ENCODE measurements at places on chromosomes 7 and 10.

DNA sequence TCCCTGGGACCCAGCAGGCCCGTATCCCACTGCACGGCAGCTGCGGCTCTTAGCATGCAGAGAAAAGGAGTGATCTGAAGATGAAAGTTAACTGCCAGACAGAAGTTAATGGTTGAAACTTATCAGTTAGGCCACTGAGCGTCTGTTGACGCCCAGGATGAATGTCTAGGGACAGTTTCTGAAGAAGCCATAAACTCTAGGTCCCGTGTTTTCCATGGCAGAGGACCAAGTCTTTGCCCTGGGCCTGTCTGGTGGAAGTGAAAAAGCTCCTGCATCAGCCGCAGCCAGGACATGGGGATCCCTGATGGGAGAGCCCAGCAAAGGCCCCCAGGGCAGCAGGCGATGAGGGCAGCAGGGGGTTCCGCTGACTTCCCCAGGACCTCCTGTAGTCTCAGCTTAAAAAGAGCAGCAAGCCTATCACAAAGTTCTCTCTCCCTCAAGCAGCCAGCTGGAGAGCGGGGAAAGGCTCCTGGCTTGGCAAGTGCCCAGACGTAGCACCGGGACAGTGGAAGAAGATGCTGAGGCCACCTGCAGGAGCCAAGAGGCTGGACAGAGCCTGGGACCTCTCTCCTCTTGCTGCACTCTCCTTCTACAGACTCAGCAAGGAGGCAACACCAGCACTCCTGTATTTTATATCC lies 79.6 kb downstream of the TNS3 start:
- DNase-seq, result no peak

DNA sequence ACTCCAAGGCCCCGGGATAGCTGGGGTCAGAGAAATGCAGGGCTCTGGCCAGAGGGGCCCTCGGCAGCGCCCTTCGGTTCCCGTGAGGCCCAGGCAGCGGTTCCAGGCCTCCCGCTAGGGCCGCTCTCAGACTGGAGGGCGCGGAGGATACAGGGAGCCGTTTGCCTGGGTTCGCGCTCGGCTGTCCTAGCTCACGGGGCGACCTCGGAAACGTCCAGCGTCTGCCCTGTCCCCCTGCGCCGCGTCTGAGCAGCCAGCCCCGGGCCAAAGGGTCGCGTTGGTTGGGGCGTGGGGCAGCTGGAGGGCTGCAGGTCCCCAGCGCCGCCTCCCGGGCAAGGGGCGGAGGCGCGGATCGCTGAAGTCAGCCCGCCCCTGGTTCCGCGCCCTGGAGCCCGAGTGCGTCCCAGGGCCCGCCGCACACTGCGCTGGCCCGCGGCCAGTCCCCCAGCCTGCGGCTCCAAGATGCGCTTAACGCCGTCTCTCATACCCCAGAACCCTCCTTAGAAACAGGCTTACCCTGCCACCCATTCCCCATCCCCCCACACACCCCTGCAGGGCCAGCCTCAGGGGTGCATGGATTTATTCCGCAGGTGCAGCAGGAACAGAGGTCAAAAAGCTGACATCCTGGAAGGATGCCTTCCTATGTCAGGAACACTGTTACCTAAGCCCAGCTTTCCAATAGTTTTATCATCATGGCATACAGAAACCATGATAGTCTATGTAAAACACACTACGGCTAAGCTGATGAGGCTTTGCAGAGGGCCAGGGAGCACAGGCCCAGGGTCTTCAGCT lies 22.1 kb upstream of the OPN4 start:
- DNase-seq, result no peak

- DNase-seq, result no peak
These were observed 44.7 kb downstream of the ZNF467 start for GRCh38 chr7:149728491-149729375.

DNA sequence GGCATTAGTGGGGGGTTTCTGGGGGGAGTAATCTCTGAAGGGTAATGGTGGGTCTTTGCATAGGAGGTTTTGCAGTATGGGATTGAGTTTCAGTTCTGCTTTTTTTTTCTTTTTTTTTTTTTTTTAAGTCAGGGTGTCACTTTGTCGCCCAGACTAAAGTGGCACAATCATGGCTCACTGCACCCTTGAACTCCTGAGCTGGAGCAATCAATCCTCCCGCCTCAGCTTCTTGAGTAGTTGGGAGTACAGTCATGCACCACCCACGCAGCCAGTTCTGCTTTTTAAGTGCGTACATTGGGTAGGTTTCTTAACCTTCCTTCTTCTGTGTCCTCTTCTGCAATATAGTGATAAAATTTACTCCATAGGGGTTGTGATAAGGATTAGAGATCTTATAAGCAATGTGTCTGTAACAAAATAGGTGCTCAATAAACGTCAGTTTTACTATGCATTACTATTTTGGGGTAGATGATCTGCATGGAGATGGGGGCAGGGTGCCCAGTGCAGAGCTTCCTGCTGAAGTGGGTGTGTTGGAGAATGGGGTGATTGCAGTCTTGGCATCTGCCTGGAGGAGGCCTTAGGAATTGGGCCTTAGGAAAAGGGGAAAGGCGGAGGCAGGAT lies 9.6 kb downstream of the KAZALD1 start:
- no peak for DNase-seq

GRCh38 chr10:87092861-87093631 lies 1.6 kb downstream of the GLUD1 start:
- no peak for DNase-seq
